ENCODE measurements at places on chromosomes 12 and 14.

- no peaks in the 10 kb centered on the region for H3K27me3 ChIP-seq
- H3K27ac ChIP-seq, result peak overlapping the region; percentile 77
- peak overlapping the region; percentile 26 for H3K4me3 ChIP-seq
Observed at GRCh38 chr14:50320283-50320682, 8.2 kb downstream of the DMAC2L start.

- H3K36me3 ChIP-seq, result no peaks in the 10 kb centered on the region
- H3K4me1 ChIP-seq, result no peaks in the 10 kb centered on the region
- H3K27ac ChIP-seq, result no peak overlapping the region
- H3K27me3 ChIP-seq, result no peaks in the 10 kb centered on the region
- H3K4me3 ChIP-seq, result no peak overlapping the region
Observed at GRCh38 chr14:101506926-101507835, 54.1 kb upstream of the DIO3 start.

DNA sequence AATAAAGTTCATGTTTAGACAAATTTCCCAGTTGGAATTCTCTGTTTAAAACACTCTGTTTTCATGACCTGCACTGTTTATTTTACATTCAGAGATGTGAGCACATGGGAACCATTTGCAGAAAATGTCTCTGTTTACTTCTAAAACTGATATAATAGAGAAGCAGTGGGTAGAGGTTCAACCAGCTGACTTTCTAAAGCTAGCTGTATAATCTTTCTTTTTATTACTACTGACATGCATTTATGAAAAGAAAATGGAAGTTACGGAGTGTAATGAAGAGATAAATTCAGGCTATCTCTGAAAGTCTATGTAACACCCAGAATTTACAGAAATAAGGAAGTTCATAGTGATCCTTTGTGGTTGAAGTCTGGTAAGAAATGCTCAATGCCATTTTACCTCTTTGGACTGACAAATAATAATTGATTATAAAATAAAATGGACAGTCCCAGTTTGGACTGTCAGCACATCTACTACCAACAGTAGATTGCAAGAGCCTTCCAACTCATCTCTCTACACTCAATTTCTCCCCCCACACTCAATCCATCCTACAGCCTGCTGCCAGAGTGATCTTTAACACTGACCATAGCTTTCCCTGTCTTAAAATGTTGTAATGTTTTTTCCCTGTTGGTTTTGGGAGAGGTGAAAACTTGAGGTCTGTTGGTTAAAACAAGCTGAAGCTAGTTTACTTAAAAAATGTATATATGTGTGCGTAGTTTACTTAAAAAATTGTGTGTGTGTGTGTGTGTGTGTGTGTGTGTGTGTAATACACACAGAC lies 137.4 kb downstream of the AEBP2 start:
- no peak for DNase-seq
- H3K4me3 ChIP-seq, result no peak overlapping the region
- no peaks in the 10 kb centered on the region for H3K36me3 ChIP-seq
- H3K4me1 ChIP-seq, result no peaks in the 10 kb centered on the region

GRCh38 chr12:94333396-94333795 lies 126.3 kb downstream of the CEP83 start:
- DNase-seq, result no peak
- no peaks in the 10 kb centered on the region for H3K4me1 ChIP-seq
- peaks cover 19% of the 10 kb centered on the region for H3K36me3 ChIP-seq

DNA sequence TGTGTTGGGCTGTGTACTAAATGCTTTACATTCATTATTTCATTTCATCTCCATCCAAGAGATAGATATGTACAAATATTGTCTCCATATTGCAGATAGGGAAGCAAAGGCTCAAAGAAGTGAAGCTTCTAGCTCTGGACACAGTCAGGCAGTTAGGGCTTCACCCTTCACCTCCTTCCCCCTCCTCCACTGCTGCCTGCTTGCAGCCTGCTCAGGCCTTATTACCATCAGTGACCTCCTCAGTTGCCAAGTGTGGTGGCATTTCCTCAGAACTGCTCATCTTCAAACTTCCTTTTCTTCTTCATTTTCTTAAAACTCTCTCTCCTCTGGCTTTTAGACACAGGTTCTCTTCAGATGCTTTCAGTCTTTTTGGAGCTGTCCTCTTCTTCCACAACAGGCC lies 4.7 kb upstream of the GPATCH2L start:
- H3K36me3 ChIP-seq, result no peaks in the 10 kb centered on the region
- H3K4me3 ChIP-seq, result no peak overlapping the region
- DNase-seq, result no peak
- H3K27me3 ChIP-seq, result peaks cover 24% of the 10 kb centered on the region
- H3K4me1 ChIP-seq, result no peaks in the 10 kb centered on the region

GRCh38 chr14:100340423-100340813 lies 17.3 kb downstream of the SLC25A47 start:
- no peak for DNase-seq
- peak overlapping the region; percentile 68 for H3K27ac ChIP-seq
- peaks cover 6% of the 10 kb centered on the region for H3K4me1 ChIP-seq
- no peaks in the 10 kb centered on the region for H3K27me3 ChIP-seq

GRCh38 chr12:13539051-13539450 lies 342.5 kb downstream of the EMP1 start:
- no peak for DNase-seq
- no peaks in the 10 kb centered on the region for H3K36me3 ChIP-seq
- no peaks in the 10 kb centered on the region for H3K27me3 ChIP-seq
- no peaks in the 10 kb centered on the region for H3K4me1 ChIP-seq

GRCh38 chr14:65024957-65025356 lies 38.3 kb downstream of the FNTB start:
- H3K4me1 ChIP-seq, result peaks cover 9% of the 10 kb centered on the region
- no peak for DNase-seq
- H3K36me3 ChIP-seq, result no peaks in the 10 kb centered on the region
- H3K27ac ChIP-seq, result peak overlapping the region; percentile 92
- no peak overlapping the region for H3K4me3 ChIP-seq
- H3K27me3 ChIP-seq, result no peaks in the 10 kb centered on the region

DNA sequence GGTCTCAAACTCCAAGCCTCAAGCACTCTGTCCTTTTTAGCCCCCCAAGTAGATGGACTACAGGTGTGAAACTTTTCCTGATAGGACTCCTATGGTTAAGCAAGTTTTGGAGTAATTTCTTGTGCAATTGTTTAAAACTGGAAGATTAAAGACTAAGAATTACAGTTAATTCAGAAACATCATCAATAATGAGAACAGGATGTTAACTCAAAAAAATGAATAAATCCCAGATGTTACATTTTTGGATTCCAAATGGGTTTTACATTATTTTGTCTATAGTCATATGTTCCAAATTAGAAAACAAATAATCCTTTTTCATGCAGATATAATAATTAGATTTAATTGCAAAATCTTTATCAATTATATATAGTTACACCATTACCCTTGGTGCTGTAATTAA lies 24.4 kb upstream of the KITLG start:
- no peak for DNase-seq
- H3K27me3 ChIP-seq, result no peaks in the 10 kb centered on the region
- H3K4me3 ChIP-seq, result no peak overlapping the region
- H3K4me1 ChIP-seq, result no peaks in the 10 kb centered on the region
- no peaks in the 10 kb centered on the region for H3K36me3 ChIP-seq

GRCh38 chr12:124387528-124387911 lies 92.6 kb downstream of the RFLNA start:
- H3K4me1 ChIP-seq, result peaks cover 80% of the 10 kb centered on the region
- peak overlapping the region; percentile 43 for H3K4me3 ChIP-seq
- DNase-seq, result no peak
- H3K27me3 ChIP-seq, result no peaks in the 10 kb centered on the region
- H3K27ac ChIP-seq, result peak overlapping the region; percentile 96

GRCh38 chr14:89504602-89505313 lies 87.7 kb upstream of the FOXN3 start:
- H3K36me3 ChIP-seq, result peaks cover 9% of the 10 kb centered on the region
- H3K4me3 ChIP-seq, result no peak overlapping the region
- DNase-seq, result no peak
- H3K27me3 ChIP-seq, result no peaks in the 10 kb centered on the region
- H3K4me1 ChIP-seq, result peaks cover 40% of the 10 kb centered on the region
- H3K27ac ChIP-seq, result no peak overlapping the region

GRCh38 chr14:70266157-70266556 lies 77.4 kb upstream of the SLC8A3 start:
- H3K36me3 ChIP-seq, result no peaks in the 10 kb centered on the region
- no peak for DNase-seq
- no peak overlapping the region for H3K4me3 ChIP-seq
- peaks cover 21% of the 10 kb centered on the region for H3K27me3 ChIP-seq
- no peak overlapping the region for H3K27ac ChIP-seq

- no peaks in the 10 kb centered on the region for H3K36me3 ChIP-seq
- no peak overlapping the region for H3K4me3 ChIP-seq
- no peak for DNase-seq
- no peak overlapping the region for H3K27ac ChIP-seq
- no peaks in the 10 kb centered on the region for H3K4me1 ChIP-seq
- no peaks in the 10 kb centered on the region for H3K27me3 ChIP-seq
Observed at GRCh38 chr12:24222968-24223367, 273.5 kb upstream of the SOX5 start.

- no peaks in the 10 kb centered on the region for H3K36me3 ChIP-seq
- H3K27ac ChIP-seq, result no peak overlapping the region
- no peak overlapping the region for H3K4me3 ChIP-seq
- DNase-seq, result no peak
- H3K27me3 ChIP-seq, result no peaks in the 10 kb centered on the region
Observed at GRCh38 chr12:55629058-55629841, 7.4 kb upstream of the OR10P1 start.

GRCh38 chr12:38409511-38409910 lies 92.9 kb downstream of the ALG10B start:
- no peaks in the 10 kb centered on the region for H3K27me3 ChIP-seq
- no peak overlapping the region for H3K4me3 ChIP-seq
- no peaks in the 10 kb centered on the region for H3K36me3 ChIP-seq
- DNase-seq, result no peak

DNA sequence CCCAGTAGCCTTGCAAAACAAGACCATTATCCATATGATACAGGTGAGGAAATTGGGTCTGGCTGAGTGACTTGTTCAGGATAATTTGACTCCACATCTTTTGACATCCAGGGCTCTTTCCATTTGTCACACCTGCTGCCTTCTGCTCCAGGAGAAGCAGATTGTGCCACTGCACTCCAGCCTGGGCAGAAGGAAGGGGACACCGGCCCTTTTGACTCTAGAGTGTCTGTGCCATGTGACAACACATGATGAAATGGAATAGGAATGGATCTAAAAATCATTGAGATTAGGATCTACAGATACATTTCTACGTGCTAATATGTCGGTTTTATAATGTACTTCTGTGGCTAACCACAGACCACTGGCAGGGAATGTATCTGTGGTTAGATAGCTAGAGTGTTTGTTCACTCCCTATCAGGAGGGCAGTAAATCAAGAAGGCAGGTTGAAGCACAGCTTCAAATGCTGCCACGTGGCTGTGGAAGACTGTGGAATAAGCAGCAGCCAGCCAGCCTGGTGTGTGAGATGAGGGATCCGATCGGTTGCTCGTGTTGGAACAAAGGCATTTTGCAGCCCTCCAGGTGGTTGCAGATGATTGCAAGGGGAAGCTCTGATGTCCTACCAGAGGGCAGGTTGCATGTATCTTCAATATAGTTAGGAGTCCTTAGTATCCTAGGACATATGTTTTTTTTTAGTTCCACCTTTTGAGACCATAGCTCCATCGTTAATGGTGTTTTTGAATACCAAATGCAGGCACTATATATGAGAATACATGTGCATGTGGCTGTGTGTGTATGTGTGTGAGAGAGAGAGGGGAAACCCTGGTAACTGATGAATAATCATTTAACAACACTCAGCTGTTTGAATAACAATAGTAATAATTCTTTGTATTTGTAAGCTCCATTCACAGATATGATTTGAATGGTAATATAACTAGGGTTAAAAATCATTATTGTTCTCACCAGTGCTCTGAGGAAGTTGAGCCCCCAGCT lies 28.6 kb downstream of the EML1 start:
- no peak overlapping the region for H3K27ac ChIP-seq
- H3K4me1 ChIP-seq, result peaks cover 9% of the 10 kb centered on the region

DNA sequence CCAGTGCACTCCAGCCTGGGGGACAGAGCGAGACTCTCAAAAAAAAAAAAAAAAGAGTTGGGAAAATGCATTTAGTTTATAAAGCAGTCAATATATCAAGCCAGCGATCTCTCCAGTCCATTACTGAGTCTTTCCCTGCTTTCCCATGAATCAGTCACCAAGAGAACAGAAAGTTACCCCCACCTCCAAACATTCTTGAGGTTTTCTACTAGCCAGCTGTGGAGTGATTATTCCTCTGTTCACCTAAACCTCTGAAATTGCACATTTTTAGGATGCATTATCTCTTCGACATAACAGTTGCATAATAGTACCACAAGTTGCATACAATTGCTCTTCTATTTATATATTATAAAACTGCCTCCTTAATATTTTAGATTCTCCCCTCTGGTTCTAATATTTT lies 134.8 kb upstream of the DIO3 start:
- H3K4me1 ChIP-seq, result no peaks in the 10 kb centered on the region
- no peaks in the 10 kb centered on the region for H3K36me3 ChIP-seq
- no peak overlapping the region for H3K27ac ChIP-seq
- DNase-seq, result no peak
- no peaks in the 10 kb centered on the region for H3K27me3 ChIP-seq

DNA sequence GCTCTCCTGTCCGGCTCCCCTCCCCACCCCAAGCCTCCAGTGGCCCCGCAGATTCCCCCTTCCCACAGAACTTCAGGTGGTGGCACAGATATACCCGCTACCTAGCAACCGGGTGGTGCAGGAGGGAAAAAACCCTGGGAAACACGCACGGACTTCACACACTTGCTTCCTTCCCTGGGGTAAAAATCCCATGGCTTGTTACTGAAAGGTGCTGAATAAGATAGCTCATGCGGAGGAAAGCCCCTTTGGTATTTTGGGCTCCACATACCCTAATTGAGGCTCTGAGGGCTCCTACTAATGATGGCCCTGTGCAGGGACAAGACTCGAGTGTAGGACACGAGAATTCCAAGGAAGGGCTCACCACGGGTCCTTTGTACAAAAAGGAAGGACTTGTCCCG lies 869 bp upstream of the RIMBP2 start:
- peaks cover 68% of the 10 kb centered on the region for H3K27me3 ChIP-seq
- peaks cover 20% of the 10 kb centered on the region for H3K4me1 ChIP-seq
- no peak overlapping the region for H3K27ac ChIP-seq
- no peaks in the 10 kb centered on the region for H3K36me3 ChIP-seq

- H3K36me3 ChIP-seq, result no peaks in the 10 kb centered on the region
- H3K27me3 ChIP-seq, result no peaks in the 10 kb centered on the region
- DNase-seq, result no peak
- H3K27ac ChIP-seq, result no peak overlapping the region
- H3K4me1 ChIP-seq, result no peaks in the 10 kb centered on the region
Observed at GRCh38 chr12:88781909-88782308, 201.6 kb upstream of the KITLG start.

- H3K36me3 ChIP-seq, result no peaks in the 10 kb centered on the region
- H3K27ac ChIP-seq, result no peak overlapping the region
- no peaks in the 10 kb centered on the region for H3K27me3 ChIP-seq
- DNase-seq, result no peak
- no peaks in the 10 kb centered on the region for H3K4me1 ChIP-seq
Observed at GRCh38 chr12:88001327-88001726, 27.9 kb downstream of the C12orf50 start.

GRCh38 chr12:110861729-110862128 lies 14.9 kb downstream of the CCDC63 start:
- no peak overlapping the region for H3K4me3 ChIP-seq
- H3K4me1 ChIP-seq, result no peaks in the 10 kb centered on the region
- no peak overlapping the region for H3K27ac ChIP-seq
- no peaks in the 10 kb centered on the region for H3K27me3 ChIP-seq

All from esophagus squamous epithelium (tissue), 5 donors.